ENCODE measurements at places on chromosomes 7 and 10.

DNA sequence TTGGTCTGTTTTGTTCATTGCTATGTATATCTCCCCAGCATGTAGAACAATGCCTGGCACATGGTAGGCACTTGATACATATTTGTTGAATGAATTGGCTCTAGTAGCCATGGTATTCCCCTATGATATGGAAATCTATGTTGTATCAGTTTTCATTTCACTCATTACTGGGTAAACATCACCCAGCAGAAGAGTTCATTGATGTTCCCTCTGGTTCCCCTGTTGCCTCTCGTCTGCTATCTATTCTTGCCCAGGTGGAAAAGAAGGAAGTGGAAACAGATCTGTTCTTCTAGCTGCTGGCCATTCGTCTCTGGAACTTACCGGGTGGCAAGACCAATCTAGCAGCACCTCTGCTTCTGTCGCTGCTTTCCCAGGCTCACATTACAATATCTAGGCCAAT is 71.5 kb downstream of the LRRC4 start:
- DNase-seq = no peak

GRCh38 chr10:132712743-132713142 is 73.2 kb downstream of the NKX6-2 start:
- DNase-seq = no peak

- DNase-seq = no peak
These were observed 287.7 kb downstream of the NRG3 start for GRCh38 chr10:82162549-82163195.

DNA sequence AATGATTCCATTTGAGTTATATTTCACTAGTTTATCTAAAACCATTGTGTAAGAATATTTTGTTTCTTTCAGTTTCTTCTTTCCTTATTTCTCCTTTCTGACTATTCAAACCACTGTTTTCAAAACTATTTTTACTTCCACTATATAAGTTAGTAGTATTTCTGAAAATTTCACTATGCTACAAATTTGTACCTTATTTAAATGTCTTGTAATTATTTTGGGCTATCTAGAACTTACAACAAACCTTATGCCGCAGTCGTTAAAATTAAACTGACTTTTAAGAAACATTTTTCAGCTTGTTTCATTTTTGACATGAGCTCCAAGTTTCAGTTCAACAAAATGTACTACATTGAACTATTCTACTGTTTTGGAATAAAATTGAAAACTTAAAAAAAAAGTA is 1.8 kb downstream of the TFEC start:
- no peak for DNase-seq

DNA sequence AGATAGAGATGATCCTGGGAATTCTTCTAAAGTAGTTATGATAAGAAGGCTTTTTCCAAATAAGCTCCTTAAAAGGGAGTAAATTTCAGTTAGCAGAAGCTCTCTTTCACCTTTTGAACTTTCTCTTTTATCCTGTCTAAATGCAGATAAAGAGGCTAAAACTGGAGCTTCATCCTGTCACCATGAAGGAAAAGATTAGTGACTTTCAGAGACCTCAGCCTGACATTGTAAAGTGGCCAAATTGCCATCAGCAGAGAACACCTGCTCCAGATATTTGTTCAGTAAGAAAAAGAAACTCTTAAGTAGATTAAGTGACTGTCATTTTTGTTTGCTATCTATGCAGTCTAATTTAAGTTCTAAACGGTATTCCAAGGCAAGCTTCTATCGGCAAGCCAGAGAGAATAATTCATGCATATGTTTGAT is 18.3 kb downstream of the VWDE start:
- no peak for DNase-seq

DNA sequence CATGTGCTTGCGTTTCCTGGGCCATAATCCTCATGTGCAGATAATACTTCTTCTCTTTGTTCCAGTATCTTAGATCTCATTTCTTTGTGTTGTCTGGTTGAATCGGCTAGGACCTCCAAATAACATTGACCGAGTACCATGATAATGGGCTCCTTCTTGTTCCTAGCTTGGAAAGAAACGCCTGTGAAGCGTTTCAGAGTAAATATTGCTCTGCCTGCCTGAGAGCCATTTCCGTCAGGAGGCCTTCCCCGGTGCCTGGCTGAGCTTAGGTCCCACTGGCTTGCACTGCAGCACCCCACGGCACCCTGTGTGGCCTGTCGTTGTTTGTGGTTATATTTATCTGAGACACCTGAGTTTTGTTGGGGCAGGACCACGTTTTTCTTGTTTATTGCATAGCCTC is 17.7 kb downstream of the FOXK1 start:
- DNase-seq = no peak

- DNase-seq = no peak
These were observed 38.4 kb upstream of the ENO4 start for GRCh38 chr10:116810895-116811294.

DNA sequence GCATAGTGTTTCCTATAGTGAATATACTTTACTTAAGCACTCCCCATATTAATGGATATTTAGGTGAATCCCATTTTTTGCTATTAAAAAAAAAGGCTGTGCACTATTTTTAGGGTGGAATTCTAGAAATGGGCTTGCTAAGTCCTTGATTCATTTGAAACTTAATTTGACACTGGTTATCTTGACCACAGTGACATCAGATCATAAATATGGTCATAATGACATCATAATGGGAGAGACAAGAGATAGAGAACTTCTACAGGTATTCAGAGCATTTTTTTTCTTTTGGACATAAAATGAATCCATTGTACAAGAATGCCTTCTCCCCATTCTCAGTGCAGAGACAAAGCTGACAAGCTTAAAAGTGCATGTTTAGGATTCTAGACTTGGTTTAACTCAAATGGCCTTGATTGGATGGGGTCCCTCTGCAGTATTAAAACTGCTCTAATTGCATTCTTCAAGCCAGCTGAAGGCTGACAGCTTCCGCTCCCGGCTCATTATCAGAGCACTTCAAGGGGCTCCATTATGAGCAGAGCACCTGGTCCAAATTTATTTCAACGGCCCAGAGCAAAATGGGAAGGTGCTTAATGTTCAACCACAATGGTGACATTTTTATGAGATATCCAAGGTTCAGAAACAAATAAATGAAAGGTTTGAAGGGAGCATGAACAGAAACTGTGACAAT is 104.8 kb downstream of the JAZF1 start:
- no peak for DNase-seq

GRCh38 chr7:22319424-22320403 is 37.2 kb downstream of the RAPGEF5 start:
- no peak for DNase-seq

DNA sequence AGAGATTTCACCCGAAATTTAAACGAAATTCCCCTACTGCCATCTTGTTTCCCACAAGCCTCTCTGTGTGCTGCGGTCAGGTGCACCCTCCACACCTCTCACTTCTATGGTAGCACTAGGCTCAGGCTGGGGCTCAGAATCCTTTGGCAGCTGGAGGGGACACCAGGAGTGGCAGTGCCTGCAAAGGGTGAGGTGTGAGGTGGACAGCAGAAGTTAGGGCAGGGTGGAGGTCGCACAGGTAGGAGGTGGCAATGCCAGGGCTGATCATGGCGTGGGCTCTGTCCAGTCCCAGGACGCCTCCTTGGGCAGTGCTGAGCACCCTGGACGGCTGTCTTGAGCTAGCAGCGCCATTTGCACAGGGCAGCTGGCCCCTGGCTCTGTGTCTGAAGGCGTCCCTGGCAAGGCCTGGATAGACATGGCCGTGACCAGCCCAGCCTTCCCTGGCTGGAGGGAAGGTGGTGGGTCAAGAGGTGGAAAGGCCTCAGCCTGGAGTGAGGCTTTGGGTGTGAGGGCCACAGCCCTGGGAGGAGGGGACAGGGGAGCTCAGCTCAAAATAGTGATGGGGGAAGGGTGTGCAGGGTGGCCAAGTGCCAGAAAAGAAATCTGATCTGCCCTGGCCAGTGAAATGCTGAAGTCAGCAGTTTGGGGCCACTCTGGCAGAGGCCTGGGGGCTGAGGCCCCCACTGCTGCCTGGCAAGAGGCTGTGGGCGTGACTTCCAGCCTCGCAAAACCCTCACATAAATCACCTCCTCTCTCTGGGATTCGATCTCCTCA is 40.0 kb downstream of the ZCCHC24 start:
- no peak for DNase-seq

- no peak for DNase-seq
These were observed 136.0 kb downstream of the CUL2 start for GRCh38 chr10:34954142-34954541.

DNA sequence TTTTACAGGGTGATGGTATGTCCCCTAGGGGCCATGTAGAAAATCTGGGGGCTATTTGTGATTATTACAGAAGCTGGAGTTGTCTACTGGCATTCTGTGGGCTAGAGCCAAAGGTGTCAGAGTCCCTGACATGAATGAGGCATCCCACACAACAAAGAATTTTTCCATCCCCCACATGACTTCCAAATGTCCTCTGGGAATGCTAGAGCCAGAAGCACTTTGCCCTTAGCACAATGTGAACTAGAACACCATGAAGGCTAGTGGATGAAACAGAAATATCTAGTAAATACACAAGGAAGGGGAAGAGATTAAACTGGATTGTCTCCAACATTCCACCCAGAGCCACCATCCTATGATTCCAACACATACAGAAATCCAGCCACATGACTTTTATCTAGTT is 46.9 kb downstream of the FAM13C start:
- no peak for DNase-seq

GRCh38 chr7:111642373-111642772 is 80.1 kb upstream of the IMMP2L start:
- DNase-seq = no peak

- DNase-seq = no peak
These were observed 9.9 kb downstream of the PHTF2 start for GRCh38 chr7:77808517-77808916.

DNA sequence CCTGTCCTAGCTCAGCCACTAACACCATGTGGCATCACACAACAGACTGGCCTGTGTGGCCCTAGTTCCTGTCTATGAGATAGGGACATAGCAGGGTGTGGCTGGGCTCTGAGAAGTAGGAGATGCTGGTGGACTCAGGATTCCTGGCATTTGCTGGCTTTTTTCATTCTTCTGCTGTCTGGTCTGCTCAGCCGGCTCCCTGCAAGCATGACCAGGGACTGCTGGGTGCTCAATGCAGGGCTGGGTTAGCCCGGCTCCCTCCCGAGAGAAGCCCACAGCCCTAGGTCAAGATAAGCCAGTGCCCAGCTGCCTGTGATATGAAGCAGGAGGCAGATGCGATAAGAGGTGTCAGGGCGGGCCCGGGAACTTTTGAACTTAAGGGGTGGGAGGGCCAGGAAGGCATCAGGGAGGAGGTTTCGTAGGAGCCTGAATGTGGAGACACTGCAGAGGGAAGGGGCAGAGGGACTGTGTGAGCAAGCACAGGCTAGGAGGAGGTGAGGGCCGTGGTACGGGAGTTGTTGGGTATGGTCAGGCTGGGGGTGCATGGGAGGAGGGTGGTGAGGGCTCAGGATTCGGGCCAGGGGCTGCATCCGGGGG is 3.5 kb downstream of the AQP1 start:
- no peak for DNase-seq

DNA sequence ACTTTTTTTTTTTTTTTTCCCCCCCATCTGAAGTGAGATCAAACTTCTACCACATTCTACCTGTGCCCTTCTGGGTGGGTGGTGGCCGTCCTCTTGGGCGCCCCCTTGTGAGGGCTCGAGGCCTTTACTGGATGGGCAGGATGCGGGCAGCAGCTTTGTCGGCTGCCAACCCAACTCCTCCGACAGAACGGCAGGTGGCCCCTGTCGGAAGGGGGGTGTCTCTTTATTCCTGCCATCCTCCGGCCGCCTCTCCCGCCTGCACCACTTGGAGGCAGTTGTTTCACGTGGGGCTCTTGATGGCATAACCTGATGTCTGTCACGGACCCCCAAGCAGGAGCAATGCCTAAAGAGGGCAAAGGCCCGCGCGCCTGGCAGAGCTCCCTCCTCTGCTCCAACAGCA is 31.0 kb downstream of the AMZ1 start:
- no peak for DNase-seq
